ENCODE measurements at places on chromosomes 5 and 9.

DNA sequence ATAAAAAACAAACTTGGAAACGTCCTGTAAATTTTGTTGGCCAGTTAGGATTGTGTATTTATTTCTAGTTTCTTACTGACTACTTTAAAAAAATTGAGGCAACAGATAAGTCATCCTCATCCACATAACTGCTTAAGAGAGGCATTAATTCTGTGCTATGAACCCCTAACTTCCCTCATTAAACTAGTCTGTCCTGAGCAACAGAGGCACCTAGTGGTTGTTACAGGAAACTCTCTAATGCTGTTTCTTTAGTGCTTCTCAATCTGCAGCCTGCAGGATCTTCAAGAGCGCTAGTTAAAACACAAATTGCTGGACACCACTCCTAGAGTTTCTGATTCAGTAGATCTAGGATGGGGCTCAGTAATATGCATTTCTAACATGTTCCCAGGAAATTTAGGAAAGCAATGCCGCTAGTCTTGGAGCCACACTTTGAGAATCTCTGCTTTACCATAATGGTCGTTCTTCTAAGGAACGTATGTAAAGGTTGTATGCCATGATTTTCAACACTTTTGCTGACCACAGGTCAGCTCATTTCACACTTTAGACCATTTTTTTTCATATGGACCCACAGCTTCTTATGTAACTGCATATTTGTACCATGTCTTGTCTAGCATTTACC is 410.1 kb upstream of the SMARCA2 start:
- no peak for DNase-seq

DNA sequence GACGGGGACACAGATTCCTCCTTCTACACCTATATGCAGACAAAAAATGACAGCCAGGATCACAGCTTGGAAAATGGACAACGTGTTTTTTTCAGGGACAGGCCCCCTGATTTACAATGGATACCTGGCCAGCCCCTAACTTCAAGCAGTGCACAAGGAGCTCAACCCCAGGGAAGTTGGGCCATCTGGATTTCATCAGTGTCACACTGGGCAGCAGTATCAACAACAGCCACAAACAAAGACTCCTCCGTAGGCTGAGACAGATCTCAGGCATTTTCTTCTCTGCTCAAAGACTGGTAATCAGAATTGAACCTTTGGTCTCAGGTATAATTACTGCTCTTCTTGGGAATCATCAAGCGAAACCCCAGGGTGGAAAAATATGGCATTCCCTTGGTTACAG is 374.0 kb downstream of the ZNF608 start:
- no peak for DNase-seq

DNA sequence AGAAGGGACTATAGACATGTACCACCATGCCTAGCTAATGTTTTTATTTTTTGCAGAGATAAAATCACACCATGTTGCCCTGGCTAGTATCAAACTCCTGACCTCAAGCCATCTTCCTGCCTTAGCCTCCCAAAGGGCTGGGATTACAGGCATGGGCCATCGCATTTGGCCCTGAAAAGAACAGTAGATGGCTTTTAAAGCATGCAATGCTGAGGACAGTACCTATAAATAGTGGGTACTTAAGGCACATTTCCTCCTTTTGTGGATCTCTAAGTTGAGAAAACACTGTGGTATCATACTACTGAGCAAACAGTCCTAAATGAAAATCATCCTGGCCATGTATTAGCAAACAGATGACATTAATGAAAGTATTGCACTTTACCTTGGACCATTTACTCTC is 119.4 kb downstream of the TTC39B start:
- no peak for DNase-seq

- no peak for DNase-seq
Observed at GRCh38 chr5:133509742-133510079, 102.6 kb downstream of the FSTL4 start.

GRCh38 chr5:132183723-132184122 is 43.9 kb downstream of the P4HA2 start:
- no peak for DNase-seq

- no peak for DNase-seq
Observed at GRCh38 chr5:149063017-149063687, at the start of gene SH3TC2. Gene SH3TC2 (minus strand): TSS chr5:149063062. CDS start chr5:149063022, 40 bp downstream.

DNA sequence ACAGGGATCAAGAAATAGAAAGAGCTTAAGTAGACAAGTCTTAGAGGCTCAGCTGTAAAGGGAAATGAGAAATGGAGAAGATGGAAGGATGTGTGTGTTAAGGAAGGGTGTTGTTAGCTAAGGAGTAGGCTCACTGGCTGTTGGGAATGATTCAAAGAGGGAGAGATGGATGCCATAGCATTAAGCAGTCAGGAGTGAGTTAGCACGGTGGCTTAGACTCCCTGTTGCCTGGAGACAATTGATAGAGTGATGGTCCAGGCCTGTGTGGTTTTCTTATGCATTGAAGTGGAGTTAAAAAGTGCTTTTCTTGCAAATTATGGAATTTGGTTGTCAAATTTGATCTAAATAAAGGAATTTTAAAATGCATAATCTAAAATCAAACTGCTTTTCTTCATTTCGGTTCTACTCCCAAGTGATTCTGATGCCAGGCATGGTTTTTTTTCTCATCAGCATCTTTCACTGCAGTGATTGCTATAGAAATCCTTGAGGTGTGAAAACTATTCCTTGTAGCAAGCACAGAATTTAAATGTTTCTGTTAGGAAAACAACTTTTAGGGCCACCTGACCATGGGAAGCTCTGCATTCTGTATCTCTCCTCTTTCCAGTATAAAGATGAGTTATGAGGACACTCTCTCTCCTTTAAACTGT is 214.7 kb downstream of the ADCY2 start:
- no peak for DNase-seq

DNA sequence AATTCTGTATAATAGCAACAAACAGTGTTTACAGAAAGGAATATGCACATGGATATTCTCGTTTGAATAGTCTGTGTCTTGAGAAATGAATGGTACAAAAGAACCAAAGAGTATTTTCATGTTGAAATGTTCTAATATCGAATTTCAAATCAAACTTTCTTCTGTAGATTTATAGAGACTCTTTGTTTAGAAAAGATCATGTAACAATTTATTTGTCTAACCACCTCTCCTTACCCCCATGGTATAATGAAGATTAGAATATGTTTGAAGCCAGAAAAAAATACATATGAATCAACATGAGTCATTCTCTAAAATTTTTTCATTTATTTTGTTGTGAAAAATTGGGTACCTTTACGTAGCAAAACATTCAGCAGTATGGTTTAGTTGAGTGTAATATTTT is 285.6 kb downstream of the PRR16 start:
- DNase-seq = no peak

GRCh38 chr5:170569101-170569500 is 65.3 kb downstream of the KCNIP1 start:
- DNase-seq = no peak
